ENCODE measurements at places on chromosomes 12 and 14.

DNA sequence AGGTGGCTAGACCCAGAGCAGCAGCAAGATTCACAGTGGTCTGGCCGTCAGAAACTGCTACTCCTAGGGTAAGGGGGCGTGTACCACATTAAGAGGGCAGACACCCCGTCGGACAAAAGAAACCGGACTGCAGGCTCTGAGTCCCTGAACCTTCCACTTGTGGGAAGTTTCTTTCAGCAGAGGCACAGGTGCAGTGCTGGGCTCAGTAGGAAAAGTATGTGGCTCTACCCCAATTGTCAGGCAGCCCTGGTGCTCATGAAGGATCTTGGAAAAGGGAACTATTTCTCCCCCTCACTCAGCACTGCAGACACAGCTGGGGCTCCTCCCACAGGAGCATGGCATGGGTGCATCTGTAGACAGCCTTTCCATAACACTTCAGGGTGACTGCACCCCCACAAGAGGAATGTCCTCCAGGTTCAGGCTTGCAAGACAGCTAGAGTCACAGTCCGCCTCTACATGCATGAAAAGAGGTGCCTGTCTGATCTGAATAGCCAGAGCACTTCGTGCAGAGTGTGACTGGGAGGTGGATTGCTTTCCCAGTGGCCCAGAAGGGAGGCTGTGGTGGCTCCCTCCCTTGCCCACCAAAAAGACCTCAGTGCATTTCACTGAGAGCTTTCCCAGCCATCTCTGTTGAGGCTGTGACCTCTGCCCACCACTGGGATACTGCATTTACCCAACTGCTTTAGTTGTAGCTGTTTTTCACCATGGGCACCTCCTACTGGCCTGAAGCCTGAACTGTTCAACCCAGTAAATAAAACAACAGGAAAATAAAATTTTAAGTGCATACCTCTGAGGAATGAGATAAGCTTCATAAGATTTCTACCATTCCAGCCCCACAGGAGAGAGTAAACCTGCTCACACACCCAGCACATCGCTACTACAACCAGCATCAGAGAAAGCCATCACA lies 14.2 kb downstream of the CEP128 start:
- no peak for DNase-seq

DNA sequence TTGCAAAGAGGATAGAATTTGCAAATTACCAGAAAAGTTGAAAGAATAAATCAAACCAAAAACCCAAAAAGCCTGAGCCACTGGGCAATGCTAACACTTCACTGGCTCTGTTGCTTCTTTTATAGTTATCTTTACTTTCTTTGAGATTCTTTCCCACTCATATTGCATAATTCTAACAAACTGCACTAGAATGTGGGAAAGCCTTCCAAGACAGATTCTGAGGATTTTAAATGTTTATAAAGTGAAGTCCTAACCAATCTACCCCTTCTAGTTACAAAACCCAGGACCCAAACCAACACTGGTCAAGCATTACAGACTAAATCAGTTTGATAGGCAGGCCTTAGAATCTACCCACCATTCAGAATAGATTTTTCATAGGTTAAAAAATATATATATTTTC lies 150.9 kb downstream of the MED13L start:
- DNase-seq, result no peak

- peak; percentile 91 for DNase-seq
Measured at GRCh38 chr12:72017054-72017651, 78.5 kb downstream of the TPH2 start.

DNA sequence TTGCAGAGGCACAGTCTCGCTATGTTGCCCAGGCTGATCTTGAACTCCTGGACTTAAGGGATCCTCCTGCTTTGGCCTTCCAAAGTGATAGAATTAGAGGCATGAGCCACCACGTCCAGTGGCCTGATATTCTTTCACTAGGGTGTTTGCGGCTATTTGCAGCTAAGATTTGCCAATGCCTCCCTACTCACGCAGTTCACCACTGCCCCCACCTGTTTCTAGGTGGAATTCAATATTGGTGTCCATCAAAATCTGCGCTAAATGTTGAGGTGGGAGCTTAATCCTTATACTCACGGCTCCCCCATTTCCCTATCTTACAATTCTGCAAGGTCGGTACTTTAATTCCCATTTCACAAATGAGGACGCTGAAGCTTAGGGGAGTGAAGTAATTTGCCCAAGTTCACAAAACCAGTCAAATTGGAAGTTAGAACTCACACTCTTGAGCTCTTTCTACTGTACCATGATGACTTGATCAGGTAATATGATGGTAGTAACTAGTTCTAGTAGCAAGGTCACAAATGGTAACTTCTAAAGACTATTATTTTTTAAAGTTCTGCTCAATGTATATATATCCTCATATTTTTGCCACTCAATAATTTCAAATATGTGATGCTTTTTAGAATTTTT lies 22.1 kb upstream of the LRRC9 start:
- DNase-seq, result peak; percentile 35

- no peak for DNase-seq
Measured at GRCh38 chr12:61717986-61718385, 542.2 kb upstream of the USP15 start.

DNA sequence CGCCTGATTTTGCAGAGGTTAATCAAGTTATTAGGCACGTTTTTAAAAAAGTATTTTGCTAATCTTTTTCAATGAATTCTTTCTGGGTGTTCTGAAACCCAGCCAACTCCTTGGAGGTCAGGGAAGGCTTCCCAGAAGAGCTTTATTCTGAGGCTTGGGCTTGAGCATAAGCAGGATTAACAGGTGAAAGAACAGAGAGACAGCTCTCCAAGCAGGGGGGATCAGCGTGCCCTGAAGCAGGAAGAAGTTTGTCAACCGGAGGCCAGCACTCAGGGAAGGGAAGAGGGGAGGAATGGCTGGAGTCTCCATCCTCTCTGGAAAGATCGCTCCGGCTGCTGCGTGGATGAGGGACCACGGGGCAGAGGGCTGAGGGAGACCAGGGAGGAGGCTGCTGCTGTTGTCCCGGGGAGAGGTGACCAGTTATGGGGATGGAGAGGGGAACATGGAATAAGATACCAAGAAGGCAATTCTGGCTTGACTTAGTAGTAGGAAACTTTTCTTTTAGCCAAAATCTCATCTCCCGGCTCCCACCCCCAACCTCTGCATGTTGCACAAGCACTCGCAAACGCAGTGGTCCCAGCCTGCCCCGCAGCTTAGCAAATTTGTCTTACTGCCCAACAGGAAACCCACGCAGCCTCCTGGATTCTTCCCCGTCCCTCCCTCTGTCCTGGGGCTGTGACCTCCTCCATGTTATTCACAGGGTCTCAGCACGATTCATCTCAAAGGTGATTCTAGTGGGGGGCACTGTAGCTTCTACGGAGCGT lies 1.1 kb upstream of the SSH1 start:
- DNase-seq, result no peak

- no peak for DNase-seq
Measured at GRCh38 chr14:52369305-52369801, 55.2 kb downstream of the PTGER2 start.

DNA sequence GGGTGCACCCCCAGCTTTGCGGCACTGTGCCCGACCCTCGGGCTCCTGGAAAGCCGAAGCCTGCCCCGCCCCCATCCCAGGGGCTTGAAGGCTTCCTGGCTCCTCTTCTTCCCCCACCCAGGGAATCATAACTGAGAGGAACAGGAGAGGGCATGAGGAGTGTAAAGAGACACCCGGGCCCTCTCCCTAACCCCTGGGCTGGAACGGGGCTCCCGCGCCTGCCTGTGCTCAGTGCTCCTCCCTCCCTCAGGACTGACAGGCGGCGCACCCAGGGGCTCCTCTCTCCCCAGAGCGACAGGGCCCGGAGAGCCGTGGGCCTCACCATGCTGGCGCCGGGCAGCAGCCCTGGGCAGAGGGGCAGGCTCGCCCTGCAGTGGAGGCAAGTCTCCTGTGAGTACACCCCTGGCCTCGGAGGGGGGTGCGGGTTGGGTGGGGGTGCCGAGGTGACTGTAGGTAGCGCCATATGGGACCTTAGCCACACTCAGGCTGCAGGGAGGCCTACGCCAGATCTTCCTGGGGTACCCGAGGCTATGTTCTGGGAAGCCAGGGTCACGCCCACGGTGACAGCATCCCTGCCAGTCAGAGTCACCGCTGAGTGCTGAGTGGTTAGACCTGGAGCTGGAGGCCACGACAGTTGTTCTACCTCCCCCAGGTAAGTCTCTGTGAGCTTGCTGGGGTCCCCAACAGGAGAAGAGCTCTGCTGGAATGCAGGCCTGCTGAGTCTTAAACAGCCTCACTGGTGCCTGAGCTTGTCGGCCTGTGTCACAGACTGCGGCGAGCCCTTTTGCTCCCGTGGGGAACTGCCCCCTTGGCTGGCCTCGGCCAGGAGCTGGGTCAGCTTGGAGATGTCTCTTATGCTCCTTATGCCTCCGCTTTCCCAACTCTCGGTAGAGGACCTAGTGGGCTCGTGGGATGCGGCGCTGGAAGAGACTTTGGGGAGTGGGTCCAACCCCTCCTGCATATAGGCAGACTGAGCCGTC lies 7.8 kb downstream of the LRTM2 start:
- no peak for DNase-seq

DNA sequence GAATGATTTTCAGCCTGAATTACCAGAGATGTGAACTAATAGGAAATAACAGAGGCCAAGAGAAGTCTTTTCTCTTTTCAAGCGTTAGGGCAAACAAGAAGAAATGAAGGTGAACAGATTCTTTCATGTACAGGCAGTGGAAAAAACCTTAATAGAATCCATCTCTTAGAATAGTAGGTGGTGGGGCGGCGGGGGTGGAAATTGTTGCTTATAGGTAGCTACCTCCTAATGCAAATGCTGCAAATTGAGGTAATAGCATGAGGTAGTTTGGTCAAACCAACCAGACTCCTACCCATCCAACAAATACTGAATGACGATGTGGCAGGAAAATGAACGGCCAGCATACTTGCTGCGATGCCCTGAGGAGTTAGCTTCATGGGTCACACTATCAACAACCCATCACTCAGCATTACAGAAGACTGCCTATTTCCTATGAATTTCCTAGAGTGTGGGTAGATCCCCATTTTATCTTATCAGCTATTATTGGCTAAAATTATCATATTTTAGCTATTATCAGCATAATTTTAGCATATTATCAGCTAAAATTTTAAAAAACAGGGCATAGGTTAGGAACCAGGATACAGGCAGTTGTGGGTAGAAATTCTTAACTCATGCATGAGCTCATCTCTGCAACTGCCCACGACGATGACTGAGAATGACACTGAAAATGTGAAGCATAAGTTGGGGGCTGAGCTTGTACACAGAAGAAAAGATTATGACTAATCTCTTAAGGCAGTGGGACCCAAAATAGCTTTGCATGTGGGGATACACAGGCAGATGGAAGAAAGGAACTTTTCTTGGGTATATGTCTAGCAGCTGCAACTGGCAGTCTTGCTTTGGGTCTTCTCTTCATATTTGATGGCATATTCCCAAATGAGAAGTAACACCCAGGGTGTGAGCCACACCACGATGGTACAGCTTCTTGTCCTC lies 68.7 kb downstream of the NIN start:
- no peak for DNase-seq

- peak; percentile 19 for DNase-seq
Measured at GRCh38 chr14:52522033-52522432, 30.3 kb downstream of the TXNDC16 start.

DNA sequence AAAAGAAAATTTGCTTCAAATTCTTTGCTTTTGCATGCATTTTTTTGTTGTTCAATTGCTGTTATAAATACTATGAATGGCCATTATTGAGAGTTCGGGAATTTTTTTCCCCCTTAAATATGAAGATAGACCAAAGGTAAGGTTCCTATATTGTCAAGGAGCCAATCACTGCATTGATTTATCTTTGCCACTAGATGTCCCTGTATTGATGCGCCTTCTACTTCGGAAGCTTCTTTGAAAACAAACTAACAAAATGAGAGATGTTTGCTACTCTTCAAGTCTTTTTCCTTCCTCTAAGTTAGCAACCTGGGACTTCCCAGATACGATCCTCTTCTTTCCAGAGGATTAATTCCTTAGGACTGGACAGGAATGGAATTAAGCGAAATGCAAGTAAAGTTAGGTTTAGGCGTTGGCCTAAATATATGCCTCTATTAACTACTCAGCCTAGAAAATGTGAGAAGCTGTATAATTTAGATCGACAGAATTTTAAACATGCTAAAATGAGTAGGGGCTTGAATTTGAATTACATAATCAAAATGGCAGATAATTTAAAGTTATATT lies 318.1 kb downstream of the AEBP2 start:
- peak; percentile 37 for DNase-seq

DNA sequence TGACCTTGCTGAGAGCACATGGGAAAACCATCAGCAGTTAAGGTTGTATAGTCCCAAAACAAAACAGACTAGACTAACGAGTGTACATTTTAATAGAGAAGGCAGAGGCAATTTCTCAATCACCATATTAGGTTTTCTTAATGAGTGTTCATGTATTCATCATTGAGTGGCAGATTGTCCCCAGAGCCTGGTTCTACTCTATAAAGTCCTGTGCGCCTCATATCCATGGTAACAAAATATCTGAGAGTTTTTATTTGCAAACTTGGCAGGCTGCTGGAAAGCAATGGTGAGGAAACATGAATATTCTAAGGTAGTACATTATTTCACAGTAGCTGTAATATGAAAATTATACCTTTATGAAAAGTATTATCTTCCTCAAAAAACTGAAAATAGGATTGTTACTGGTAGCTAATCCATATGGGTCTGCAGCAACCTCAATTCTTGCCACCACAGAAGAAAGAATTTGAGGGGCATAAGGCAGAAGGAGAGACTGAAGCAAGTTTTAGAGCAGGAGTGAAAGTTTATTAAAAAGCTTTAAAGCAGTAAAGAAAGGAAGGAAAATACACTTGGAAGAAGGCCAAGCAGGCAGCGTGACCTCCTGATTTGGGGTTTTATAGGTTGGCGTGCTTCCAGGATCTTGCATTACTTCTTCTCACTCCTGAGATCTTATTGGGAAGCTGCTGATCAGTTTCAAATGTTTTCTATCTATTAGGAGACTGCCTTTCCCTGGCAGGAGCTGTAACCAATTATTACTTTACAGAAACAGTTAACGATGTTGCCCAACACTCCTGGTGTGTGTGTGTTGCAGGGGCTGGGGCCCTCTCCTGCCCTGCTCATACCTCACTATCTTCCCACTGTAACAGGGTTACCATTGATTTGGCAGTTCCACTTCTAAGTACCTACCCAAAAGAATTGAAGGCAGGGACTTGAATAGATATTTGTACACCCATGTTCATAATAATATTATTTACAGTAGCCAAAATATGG lies 154.0 kb upstream of the NUDT4 start:
- DNase-seq, result peak; percentile 24

DNA sequence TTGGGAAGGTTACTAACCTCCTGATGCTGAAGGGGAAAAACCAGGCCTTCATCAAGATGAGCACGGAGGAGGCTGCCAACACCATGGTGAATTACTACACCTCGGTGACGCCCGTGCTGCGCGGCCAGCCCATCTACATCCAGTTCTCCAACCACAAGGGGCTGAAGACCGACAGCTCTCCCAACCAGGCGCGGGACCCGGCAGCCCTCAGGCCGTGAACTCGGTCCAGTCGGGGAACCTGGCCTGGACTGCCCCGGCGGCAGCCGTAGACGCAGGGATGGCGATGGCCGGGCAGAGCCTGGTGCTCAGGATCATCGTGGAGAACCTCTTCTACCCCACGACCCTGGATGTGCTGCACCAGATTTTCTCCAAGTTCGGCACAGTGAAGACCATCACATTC lies 133.0 kb upstream of the FUT8 start:
- no peak for DNase-seq

GRCh38 chr14:95452893-95453712 lies 63.3 kb downstream of the SYNE3 start:
- DNase-seq, result peak; percentile 32

GRCh38 chr14:84535976-84536375 lies 994.0 kb upstream of the FLRT2 start:
- DNase-seq, result no peak

All from small intestine (tissue), 16 donors.